Activated T-cell treated with anti-CD3 and anti-CD28 coated beads, Interleukin-2, amount 50 U/mL, for 1 hour (primary cell): ENCODE measurements at places on chromosomes 2 and 18.

- no peak for DNase-seq
Measured at GRCh38 chr2:75325594-75325993, 126.3 kb upstream of the TACR1 start.

DNA sequence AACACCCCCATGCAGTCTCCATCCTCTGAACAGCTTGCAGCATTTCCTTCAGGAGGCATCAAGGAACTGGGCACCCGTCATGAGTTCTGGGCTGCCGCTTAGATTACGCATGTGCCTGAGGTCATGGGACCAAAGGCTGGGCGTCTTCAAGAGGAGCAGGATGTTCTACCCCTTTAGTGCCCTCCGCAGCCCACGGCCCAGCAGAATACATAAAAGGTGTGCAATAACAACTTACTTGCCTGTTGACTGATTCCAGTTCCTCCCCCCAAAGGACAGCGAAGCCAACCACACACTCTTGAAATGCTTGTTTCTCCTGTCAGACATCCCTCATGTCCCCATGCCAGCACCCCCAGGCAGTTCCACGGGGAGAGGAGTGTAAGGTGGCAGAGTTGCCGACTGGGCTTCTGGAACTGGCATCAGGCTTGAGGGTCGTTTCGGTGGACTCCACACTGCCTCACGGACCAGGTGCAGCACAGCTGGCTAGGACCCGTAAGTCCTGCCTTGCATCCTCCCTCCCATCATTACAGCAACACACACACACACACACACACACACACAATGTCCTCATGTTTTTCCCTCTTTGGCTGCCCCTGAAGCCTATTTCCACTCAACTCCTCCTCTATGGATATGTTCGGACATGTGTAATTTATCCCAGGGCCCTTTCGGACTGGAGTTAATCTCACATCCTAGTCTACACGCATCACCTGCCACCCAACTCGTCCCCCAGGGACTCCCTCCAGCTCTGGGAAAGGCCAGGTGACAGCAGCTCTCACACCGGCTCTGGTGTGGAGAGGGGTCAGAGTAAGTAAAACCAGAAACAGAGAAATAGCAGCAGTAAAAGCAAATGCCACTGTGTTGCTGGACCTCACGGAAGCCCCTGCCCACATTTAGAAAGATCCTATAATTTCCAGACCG lies 200.7 kb downstream of the BCL11A start:
- DNase-seq: no peak

- DNase-seq: no peak
Measured at GRCh38 chr2:203809991-203810510, 57.5 kb upstream of the CTLA4 start.

DNA sequence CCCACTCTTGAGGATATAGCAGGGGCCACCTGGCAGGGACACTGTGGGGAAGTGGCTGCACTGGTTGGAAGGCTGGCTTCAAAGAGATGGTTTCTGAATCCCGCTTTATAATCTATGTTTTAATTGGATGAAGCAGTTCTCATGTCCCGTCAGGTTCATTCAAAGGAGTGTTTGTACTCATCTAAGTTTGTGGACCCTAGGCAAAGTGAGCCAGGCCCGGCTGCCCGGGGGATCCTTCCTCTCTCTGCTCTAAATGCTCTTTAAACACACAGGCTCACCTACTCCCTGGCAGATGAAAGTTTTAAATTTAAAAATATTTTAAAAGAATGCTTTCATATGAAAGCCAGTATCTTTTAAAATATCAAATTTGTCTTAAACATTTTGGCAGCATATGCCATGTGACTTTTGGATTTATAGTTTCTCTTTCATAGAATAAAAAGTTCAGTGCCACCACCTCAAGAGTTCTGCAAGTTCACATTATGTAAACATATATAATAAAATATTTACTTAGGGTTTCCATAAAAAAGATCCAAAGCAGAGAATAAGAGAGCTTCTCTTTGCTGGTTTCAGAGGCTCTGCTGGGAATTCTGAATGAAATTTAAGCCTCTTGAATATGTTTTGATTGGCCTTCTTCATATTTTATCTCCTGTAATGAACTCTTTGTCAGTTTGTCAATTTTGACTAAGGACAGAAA lies 143.5 kb upstream of the ALPP start:
- no peak for DNase-seq

GRCh38 chr18:32208577-32208976 lies 18.7 kb downstream of the MEP1B start:
- DNase-seq: no peak

GRCh38 chr2:107002735-107003134 lies 116.8 kb upstream of the ST6GAL2 start:
- no peak for DNase-seq

- DNase-seq: no peak
Measured at GRCh38 chr2:102080451-102081242, 61.9 kb upstream of the IL1R1 start.

GRCh38 chr2:123095219-123095835 lies 929.8 kb upstream of the CNTNAP5 start:
- DNase-seq: no peak

- DNase-seq: no peak
Measured at GRCh38 chr2:123816928-123817327, 208.2 kb upstream of the CNTNAP5 start.

GRCh38 chr18:78542204-78542603 lies 437.4 kb upstream of the SALL3 start:
- DNase-seq: no peak

GRCh38 chr2:60424233-60424632 lies 129.2 kb downstream of the BCL11A start:
- DNase-seq: no peak

- no peak for DNase-seq
Measured at GRCh38 chr18:9742524-9743131, 34.5 kb downstream of the RAB31 start.

DNA sequence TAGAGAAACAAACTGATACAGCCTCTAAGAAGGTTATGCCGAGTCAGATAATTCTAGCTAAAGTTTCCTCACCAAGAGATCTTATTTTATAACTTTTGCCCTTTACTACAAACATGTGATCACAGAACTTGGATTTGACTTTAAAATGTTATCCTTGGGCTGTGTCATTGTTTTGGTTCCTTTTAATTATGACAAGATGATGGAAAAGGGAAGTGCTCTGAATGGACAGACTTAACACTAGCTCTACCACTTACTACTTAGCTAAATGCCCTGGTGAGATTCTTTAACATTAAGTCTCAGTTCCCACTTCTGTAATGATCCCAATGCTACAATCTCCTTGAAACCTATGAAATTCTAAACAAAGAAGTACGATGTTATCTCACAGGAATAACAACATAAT lies 69.9 kb downstream of the RTTN start:
- no peak for DNase-seq

GRCh38 chr18:79779700-79780190 lies 18.0 kb upstream of the KCNG2 start:
- peak; percentile 7 for DNase-seq

- DNase-seq: peak; percentile 22
Measured at GRCh38 chr2:102301867-102302362, 9.4 kb upstream of the IL1RL1 start.

DNA sequence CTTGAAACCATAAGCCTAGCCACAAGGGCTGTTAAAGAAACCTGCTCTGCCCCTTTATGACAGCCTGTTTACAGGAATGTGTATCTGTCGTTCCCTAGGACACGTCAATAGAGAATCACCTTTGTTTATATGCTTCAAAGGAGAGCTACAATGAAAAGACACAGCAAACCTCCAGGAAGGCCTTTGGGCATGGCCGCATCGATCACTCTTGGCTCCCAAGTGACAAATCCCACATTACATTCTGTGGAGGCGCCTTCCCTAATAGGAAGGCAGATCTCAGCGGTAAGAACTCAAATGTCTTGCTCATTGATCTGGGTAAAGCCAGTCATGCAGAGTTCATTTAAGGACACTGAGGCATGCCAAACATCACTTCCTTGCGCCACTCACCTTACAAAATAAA lies 26.5 kb downstream of the KIAA2012 start:
- no peak for DNase-seq

GRCh38 chr2:112095681-112096080 lies 40.6 kb downstream of the TMEM87B start:
- DNase-seq: no peak

DNA sequence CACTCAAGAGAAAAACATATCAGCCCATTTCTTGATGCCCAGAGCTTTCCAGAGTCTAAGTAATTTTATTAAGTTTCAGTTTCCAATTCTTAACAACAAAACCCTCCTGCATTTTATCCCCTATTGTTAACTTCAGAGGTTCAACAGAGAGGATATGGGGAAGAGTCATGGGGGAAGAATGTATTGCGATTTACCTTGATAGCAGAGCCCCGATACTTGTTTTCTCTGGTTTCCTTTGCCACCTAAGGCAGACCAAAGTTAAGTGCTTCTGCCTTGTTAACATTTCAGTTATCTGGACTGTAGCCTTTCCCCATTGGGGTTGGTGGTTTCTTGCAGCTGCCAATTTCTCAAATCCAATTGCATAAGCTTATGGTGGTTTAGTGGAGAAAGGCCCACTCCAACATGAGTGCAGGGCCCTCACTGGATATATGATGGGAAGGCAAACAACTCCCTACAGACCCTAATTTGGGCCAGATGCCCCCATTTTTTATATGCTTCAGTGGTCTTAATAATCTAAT lies 82.0 kb upstream of the ITGB6 start:
- DNase-seq: no peak

DNA sequence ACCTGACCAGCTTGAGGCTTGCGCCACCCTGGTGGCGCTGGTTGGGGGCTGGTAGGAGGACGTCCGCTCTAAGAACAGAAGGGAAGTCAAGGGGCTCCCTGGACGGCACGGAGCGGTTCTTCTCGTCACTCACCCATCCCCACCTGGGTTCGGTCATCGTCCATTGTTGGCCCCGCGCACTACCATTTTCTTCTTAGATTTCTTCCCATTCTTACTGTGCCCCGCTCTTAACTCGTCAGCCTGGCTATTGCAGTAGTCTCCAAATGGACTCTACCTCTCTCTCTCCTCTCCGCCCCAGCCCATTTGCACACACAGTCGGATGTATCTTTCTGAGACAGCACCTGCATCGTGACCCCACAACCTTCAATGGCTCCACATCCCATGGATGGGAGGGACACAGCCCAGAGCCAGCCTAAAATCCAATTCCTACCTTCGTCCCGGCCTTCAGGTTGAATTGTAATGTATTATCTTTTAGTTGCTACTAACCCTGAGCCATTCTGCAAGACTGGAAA lies 814 bp upstream of the RAB1A start:
- no peak for DNase-seq

- DNase-seq: no peak
Measured at GRCh38 chr2:171325886-171326585, 107.8 kb downstream of the METTL8 start.

DNA sequence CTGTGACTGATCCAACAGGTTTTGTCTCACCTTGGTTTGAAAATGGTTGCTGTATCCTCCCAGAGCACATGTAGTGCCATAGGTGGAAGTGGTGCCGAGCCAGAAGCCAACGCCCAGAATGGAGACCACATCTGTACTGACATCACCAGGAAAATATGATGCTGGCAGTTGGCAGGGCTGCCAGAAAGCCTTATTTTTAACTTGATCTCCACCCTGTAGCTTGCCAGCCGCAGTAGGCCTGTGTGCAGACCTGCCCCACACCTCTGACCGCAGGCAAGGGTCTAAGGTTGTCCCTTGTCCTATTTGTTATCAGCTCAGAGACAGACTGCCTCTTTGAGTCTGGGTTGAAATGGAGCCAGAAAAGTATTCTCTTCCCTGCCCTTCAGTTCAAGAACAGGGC lies 123.5 kb upstream of the EML6 start:
- no peak for DNase-seq

DNA sequence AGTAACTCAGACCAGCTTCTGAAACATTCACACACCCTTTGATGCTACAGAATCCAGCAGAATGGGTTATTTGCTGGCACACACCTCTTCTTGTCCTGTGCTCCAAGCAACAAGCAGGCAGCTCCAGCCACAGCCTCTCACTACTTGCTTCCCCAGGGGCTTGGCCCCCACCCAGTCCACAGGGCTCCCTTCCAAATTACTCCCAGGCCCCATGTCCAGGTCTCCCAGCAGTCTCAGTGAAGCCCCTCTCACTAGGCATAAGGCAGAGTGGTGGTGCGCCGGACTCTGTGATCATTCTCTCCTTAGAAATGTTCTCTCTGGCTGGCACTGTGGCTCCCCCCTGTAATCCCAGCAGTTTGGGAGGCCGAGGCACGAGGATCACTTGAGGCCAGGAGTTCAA lies 25.9 kb downstream of the ITM2C start:
- DNase-seq: no peak

- DNase-seq: no peak
Measured at GRCh38 chr2:199596549-199596948, 138.8 kb upstream of the SATB2 start.

- DNase-seq: peak; percentile 1
Measured at GRCh38 chr2:70981421-70981820, 3.0 kb downstream of the ANKRD53 start.

GRCh38 chr2:135494503-135494902 lies 36.5 kb downstream of the ZRANB3 start:
- no peak for DNase-seq

GRCh38 chr2:176646033-176646615 lies 376.9 kb downstream of the MTX2 start:
- no peak for DNase-seq

DNA sequence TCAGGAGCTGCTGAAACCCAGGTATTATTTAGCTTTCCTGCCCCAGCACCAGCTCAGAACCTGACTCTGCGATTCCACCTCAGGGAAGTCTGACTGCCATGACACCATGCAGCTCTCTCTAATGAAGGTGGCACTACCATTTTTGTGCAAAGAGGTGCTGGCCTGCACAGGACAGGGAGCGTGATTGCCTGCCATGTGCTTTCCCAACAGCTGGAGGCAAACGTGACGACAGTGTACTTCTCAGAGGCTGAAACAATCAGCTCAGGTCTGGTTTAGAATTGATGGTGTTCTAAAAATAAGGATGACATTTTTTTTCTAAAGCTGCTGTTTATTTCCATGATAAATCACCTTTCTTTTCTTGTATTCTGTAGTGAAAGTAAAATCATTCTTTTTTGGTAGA lies 75.2 kb upstream of the TTC39C start:
- no peak for DNase-seq

DNA sequence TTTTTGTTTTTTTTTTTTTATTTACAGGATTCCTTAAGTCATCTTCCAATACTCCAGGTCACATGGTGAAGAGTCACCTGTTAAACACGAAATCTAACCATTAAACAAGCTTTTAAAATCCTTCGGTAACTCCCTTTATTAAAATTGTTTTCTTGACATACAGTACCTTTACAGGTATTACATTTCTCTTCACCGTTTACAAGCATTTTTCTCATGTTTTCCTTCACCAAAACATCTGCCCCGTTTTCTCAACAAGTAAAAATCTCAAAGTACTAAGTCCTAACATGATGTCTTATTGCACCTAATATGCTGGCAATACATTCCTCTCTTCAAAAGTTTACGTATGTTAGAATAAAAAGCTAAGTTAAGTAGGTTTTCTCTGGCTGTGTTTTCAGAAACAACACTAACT lies 1.1 kb downstream of the PUM2 start:
- DNase-seq: no peak

- no peak for DNase-seq
Measured at GRCh38 chr2:190584980-190585661, 50.6 kb upstream of the NEMP2 start.

- DNase-seq: no peak
Measured at GRCh38 chr18:51185075-51185474, 12.4 kb downstream of the MEX3C start.

GRCh38 chr18:7870855-7871254 lies 303.7 kb downstream of the PTPRM start:
- no peak for DNase-seq
